ENCODE measurements at places on chromosomes 2 and 18.
A peak's percentile ranks its signal among the peaks of the same experiment; 100 is the strongest.

DNA sequence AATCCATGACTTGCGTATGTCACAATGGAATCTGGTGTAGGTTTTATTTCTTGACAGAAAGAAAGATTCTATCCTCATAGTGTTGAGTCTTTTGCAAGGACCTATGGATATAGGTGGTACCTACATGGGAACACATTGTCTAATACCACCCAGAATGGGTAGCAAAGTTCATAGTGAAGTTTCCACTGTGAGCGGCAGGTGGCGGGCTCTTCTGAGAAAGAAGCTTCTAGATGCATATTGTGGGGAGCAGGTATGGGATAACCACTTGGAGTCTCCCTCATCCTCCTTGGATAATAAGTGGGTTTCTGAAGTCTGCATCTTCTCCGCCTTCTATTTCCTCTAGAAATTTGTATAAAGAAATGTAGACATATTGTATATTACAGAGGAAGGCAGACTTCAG, 44.9 kb downstream of the LINC00305 start:
- DNase-seq, result no peak

GRCh38 chr2:13616059-13616458, 899.3 kb downstream of the TRIB2 start:
- DNase-seq, result no peak

- no peak for DNase-seq
Measured at GRCh38 chr2:234770715-234771141, 181.1 kb upstream of the SH3BP4 start.

DNA sequence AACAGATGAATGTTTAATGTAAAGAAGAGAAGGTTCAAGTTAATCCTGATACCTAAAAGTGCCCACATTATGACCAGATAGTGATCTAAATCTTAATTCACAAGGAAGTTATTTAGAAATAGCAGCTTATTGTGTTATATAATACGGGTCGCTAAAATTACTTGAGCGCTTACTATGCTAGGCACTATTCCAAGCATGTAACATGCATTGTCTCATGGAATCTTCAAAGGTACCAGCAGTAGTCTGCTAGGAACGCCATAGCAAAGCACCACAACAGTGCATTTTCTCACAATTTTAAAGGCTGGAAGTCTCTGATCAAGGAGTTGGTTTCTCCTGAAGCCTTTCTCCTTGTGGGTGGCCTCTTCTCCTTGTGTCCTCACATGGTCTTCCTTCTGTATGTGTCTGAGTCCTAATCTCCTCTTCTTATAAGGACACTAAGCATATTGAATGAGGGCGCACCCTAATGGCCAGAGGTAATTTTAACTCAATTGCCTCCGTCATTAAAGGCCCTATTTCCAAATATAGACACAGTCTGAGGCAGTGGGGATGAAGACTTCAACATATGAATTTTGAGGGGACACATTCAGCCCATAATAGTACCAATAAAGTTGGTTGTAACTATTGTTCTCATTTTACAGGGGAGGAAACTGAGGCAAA, 118.4 kb downstream of the LRRC30 start:
- DNase-seq, result no peak

DNA sequence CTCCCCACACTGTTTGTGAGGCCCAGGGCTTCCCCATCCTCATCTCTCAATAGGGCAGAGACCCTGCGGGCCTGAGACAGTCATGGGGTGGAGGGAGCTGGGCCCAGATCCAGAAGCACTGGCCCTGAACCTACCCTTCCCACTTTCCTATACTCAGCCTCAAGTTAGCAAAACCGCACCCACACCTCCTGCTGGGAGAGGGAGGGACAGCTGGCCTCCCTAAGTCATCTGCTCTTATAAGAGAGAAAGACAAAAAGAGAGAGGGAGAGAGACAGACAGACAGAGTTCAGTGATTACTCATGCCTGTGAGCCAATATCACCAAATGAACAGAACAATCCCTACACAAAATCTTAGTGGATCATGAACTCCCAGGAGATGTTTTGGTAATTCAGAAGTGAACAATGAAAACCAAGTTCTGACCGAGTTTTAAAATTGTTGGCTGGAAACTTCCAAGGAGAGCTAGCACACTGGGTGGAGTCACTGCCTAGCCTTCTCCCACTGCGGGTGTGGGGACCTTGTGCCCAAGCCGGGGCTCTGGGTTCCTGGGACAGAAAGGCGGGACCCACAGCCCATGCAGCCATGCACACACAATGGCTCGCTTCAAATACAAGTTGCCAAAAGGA, 130.5 kb downstream of the PXDN start:
- no peak for DNase-seq

DNA sequence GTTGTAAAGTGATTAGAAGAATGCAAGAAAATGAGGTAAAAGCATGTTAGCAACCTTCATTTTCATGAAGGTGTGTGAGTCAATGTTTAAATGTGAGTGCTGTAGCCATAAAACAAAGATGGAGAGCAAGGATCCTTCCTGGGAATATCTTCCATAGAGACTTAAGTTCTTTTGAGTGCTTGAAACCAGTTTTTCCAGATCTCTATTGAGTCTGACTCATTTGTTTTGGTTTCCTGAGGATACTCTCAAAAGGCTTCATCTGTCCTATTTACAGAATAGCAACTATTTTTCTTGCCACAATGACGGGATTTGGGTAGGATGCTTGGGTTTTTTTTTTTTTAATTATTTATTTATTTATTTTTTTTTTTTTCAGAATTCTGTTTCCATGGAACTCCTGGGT, 45.9 kb upstream of the ASB1 start:
- peak; percentile 34 for DNase-seq

All from NCI-H748 treated with DMSO at 0.1 percent for 48 hours (cell line).